Right renal cortex interstitium (tissue), 3 donors: ENCODE measurements at places on chromosomes 4 and X. TPM values are rescaled to one million over a fixed set of nuclear protein-coding genes. Genes with fewer than 3 reads are reported as not detected.

GPRASP1 gene
- 11.9 TPM for polyA plus RNA-seq

PNMA6A gene
- polyA plus RNA-seq = 7.0 TPM

LNX1 gene
- 17.0 TPM for polyA plus RNA-seq

JCHAIN gene
- 0.69 TPM for polyA plus RNA-seq

BMP3 gene
- 13.7 TPM for polyA plus RNA-seq
